ENCODE measurements at places on chromosomes 7 and 10.

DNA sequence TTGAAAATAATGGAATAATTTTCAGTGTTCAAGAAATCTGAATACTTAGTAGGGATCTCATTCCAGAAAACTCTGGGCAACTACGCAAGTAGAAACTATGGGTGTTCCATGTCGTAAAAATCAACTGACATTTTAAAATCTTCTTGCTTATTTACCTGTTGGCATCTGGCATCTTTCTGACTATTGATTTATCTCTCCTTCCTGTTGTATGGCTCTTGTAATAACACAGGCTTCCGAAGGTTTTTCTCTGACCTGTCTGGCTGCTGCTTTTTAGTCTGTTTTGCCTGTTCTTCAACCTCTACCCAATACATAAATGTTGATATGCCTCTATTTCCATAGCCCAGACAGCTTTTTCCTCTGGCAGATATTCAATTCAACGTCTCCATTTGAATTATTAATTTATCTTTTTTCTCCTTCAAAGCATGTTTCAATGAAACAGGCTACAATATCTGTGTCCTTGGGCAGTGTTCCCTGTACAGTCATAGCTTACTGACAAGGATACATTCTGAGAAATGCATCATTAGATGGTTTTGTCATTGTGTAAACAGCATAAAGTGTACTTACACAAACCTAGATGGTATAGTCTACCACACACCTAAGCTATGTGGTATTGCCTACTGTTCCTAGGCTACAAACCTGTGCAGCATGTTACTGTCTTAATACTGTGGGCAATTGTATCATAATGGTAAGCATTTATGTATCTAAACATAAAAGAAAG lies 105.9 kb upstream of the ETV1 start:
- no peak for DNase-seq

DNA sequence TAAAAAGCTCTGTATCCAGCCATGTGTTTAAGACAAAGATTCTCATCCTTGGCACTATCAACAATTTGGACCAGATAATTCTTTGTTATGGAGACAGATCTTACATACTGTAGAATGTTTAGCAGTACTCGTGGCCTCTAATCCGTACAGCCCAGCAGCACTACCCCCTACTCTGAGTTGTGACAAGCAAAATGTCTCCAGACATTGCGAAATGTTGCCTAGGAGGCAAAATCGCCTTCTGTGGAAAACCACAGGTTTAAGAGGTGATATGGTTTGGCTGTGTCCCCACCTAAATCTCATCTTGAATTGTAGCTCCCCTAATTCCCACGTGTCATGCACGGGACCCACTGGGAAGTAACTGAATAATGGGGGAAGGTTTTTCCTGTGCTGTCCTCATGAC lies 186.7 kb downstream of the CHCHD3 start:
- no peak for DNase-seq

- DNase-seq: no peak
Observed at GRCh38 chr7:69020536-69020935, 577.7 kb upstream of the AUTS2 start.

GRCh38 chr7:147308539-147308938 lies 1191.9 kb downstream of the CNTNAP2 start:
- no peak for DNase-seq

GRCh38 chr10:121984463-121984862 lies 4.5 kb upstream of the TACC2 start:
- no peak for DNase-seq

DNA sequence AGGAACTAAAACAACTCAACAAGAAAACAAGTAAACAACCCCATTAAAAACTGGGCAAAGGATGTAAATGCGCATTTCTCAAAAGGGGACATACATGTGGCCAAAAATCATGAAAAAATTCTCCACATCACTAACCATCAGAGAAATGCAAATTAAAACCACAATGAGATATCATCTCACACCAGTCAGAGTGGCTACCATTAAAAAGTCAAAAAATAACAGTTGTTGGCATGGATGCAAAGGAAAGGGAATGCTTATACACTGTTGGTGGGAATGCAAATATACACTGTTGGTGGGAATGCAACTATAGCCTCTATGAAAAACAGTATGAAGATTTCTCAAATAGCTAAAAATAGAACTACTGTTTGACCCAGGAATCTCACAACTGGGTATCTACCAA lies 60.0 kb upstream of the LANCL2 start:
- DNase-seq: no peak

DNA sequence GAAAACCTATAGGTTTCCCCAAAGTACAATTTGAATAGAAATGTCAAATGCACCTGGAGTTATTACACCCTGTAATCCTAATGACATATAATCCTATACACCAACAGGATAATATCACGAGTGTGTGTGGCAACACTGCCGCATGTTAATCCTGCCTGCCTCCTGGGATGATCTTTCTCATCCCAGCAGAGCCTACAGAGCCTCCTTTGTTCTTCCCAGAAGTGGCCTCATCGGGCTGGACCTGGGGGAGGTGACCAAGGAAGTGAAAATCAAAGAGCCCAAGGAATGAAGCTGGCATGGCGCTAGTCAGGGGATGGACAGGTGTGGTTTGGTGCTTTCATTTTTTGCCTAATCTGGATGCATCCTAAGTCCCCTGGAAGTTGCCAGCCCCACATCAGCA lies 29.5 kb upstream of the LEP start:
- DNase-seq: no peak

DNA sequence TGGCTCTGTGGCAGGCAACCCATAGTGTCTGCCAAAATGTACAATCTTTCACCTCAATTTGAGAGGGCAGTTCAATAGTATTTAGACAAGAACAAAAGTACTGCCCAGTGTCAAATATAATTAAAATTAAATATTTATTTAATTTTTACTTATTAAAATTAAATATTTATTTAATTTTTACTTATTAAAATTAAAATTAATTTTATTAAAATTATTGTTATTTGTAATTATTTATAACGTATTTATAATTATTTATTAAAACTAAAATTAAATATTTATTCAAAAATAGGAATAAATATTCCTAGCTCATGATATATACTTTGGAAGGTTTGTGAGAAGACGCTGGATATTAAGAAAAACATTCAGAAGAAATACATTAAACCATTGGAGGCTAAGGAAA lies 93.7 kb upstream of the CAV2 start:
- DNase-seq: no peak

GRCh38 chr7:44754802-44755697 lies 6.4 kb downstream of the ZMIZ2 start:
- DNase-seq: no peak

- no peak for DNase-seq
Observed at GRCh38 chr7:25771491-25771890, 380.5 kb upstream of the NFE2L3 start.

DNA sequence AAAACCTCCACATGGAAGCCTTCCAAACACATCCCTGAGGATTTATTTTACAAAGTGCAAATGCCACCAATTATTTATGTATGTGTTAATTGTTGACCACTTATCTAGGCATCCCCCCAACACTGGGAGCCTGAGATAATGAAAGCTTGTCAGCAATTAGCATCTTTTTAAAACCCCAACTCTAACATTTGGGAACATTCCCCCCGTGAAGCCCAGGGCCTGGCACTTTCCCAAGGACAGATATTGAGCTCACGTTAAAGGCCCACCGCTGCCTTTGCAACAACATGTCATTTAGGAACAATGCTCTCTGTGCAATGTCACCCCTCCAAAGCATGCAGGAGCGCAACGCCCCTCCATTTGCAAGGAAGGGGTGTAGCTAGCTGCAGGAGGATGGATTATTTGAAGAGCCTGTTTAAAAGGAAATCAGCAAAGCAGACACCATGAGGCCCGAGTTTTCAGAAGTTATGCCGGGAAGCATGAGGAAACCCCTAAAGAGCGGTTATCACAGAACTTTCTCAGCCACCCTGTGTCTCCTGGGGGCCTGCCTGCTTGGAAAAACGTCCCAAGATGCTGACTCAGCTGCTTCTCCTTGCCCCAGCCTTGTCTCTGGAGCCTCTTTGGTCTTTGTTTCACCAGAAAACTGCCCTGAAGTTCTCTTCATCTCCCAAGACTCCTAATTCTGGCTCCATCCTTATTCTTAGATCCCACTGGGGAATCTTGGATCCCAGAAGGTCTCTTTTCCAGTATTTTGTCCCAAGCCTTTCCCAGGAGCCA lies 444.1 kb downstream of the GRID1 start:
- DNase-seq: no peak

GRCh38 chr10:21556527-21556926 lies 22.5 kb downstream of the MLLT10 start:
- DNase-seq: no peak

GRCh38 chr10:14527134-14527844 lies 196.6 kb upstream of the FRMD4A start:
- DNase-seq: no peak

DNA sequence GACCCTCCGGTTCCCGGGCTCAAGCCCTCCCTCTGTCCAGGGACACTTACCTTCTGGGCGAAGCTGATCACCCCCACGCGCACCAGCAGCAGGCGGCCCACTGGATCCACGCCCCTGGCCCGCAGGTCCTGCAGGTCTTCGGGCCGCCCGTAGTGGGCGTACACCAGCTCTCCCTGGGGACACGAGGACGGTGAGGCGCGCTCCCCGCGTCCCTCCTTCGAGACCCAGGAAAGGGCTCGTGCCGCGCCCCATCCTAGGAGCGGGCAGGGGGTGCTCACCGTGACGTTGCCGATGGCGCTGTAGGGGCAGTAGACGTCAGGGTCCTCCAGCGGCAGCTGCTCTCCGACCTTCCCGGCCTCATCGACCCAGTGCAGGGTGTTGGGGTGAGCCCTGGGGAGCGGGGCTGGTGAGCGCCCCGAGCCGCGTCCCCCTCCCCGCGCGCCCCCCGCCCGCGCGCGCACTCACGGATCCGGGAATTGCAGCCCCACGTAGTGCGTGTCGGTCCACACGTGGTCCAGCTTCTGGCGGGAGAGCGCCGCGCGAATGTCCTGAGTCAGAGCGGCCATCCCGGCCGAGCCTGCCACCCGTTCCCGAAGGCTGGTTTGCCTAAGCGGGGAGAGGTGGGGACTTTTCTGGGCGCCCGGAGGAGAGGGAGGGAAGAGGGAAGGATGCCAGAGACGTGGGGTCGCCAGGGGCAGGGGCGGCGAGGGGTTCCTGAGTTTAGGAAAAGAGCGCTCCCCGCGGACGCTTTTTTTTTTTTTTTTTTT lies 8.2 kb downstream of the TFR2 start:
- DNase-seq: no peak

DNA sequence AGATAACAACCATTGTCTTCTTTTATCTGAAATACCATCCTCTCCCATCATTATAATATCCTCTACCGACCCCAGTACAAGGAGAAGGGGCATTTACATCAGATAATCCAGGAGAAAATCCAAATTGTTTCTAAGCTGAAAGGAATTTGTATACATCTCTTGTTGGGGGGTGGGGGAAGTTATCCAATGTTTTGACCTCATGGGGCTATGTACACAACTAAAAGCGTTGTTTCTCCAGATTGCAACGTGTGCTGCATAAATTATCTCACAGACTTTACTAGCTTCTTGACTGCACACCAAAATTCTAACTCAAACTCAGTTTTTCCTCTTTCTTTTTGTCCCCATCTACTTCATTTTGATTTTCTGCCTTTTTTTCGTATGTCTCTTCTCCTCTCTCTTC lies 156.7 kb downstream of the TWIST1 start:
- DNase-seq: peak; percentile 19

- no peak for DNase-seq
Observed at GRCh38 chr10:5959581-5960069, 17.7 kb downstream of the IL15RA start.

DNA sequence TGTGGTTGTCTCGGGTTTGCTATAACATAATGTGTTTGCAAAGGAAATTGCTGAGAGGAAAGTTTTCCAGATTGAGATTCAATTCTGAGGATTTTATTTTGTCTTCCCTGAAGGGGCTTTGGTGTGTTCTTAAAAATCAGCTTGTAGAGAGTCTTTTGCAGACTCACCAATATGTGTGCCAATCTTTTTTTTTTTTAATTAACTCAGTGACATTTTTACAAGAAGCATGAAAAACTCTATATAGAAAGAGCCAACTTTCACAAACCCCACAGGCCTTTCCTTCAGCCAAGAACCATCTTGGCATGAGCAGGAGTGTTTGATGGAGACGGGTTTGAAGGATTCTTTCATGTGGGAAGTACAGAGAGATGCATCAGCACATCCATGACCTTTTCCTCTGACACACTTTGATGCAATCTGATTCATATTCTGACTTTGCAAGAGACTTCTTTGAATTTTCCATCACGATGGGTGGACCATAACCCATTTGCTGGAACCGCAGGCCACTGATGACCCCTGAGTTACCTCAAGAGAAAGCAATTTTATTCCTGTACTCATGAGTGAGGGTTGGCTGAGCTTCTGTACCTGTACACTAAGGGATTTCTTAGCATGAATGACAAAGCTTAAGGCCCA lies 892.6 kb downstream of the XPNPEP1 start:
- no peak for DNase-seq

DNA sequence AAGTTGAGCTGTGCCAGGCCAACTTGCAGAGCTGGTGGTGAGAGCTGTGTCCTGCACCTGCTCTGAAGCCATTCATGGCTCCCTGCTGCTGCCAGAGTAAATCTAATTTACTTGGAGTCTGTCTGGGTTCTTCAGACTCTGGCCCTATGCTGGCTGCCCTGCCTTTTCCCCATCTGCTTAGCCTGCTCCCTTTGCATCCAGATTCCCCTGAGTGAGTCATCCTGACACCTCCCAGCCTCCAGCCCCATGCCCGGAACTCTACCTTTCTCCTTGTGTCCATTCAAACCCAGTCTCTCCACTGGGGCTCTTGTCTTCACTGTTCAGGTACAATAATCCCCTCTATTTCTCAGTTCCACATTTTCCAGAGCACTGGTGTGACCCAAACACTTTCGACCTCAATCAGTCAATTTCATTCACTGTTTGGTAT lies 434.4 kb upstream of the ZMIZ1 start:
- no peak for DNase-seq

GRCh38 chr7:37765421-37765829 lies 81.9 kb downstream of the GPR141 start:
- DNase-seq: no peak

- DNase-seq: no peak
Observed at GRCh38 chr10:75540357-75540966, 109.0 kb downstream of the LRMDA start.

DNA sequence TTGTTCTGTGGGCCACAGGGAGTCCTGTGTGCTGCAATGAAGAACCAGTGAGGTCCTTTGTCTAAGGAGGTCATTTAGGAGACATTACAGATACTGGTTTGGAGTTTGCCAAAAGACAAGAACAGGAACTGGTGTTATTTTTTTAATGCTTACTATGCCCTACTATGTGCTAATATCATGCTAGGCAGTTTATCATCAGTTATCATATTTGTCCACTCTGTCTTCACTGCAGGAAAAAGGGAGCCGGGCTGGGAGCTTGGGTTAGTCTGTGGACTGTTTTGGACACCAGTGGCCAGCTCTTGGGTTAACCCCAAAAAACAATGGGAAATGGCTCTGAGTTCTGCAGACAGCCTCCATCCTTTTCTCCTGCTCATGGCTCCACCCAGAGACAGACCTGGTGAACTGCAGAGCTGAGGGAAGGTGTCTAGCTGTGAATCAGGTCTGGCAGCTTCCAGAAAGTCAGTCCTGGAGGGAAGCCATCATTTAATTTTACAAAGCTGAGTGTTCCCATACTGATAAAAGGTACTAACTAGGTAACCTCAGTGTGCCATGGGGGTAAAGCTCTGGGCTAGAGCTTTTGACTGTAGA lies 101.2 kb upstream of the ZNF746 start:
- DNase-seq: no peak
